NB4 (cell line): ENCODE measurements at places on chromosomes 1 and 21.
A peak's percentile ranks its signal among the peaks of the same experiment; 100 is the strongest.

DNA sequence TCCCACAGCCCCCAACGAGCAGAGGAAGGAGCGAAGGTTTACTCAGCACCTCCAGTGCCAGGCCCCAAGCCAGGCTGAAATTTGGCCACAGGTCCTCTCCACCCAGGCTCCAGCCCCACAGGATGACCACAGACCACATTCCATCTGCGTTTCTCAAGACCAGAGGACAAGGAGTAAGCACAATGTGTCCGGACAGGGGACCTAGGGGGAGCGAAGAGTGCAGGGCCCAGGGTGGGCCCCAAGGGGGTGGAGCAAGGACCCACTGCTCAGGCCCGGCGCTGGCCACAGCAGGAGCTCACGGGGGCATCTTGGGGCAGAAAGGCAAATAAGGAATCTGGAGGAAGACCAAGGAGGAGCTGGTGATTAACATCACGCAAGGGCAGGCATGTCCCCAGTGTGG is 100.5 kb downstream of the NPHP4 start:
- DNase-seq = no peak

GRCh38 chr1:21590126-21590880 is 78.9 kb downstream of the RAP1GAP start:
- no peak for DNase-seq

DNA sequence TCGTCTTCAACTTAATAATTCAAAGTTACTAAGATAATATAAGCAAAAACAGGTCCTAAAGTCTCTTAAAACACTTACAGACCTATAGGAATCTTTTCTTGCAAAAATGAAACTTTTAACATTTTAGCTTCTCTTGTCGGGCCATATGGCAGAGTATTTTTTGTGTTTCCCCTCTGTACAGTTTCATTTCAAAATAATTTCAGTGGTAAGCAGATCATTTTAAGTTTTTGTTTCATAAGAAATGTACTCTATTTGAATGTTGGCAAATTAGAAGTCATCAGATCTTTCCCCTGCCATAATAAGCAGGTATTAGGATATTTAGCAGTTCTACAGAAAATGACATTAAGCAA is 37.9 kb downstream of the RGL1 start:
- no peak for DNase-seq

GRCh38 chr1:61642475-61643232 is 82.3 kb downstream of the TM2D1 start:
- DNase-seq = no peak

- no peak for DNase-seq
These were observed 488.6 kb downstream of the MRPL39 start for GRCh38 chr21:25118648-25119047.

GRCh38 chr1:109493805-109494539 is at the start of gene CYB561D1:
TSS of gene CYB561D1 (plus strand) at chr1:109494094. CDS start at chr1:109494140, 46 bp downstream.
- DNase-seq = peak; percentile 88

DNA sequence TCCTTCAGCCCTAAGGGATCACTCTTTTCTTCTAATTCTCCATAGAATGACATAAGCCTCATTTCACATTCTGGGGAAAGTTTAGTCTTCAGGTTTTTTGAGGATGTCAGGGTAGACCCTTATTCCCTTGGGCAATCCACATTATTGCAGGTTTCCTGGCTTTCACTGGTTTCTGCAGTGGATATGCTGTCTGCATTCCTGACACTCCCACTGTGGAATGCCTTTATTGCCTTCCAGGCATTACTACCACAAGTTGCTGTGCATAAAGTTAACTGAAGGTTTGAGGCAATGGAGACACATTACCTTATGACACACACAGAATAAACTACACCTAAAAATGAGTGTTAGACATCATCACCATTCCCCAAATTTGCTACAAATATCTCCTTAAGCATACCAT is 12.7 kb downstream of the FASLG start:
- no peak for DNase-seq

- no peak for DNase-seq
These were observed 82.9 kb upstream of the SSX2IP start for GRCh38 chr1:84773195-84773594.

GRCh38 chr1:244634546-244634945 is 18.4 kb upstream of the DESI2 start:
- DNase-seq = no peak

GRCh38 chr1:199811163-199811562 is 216.3 kb upstream of the NR5A2 start:
- DNase-seq = peak; percentile 10

DNA sequence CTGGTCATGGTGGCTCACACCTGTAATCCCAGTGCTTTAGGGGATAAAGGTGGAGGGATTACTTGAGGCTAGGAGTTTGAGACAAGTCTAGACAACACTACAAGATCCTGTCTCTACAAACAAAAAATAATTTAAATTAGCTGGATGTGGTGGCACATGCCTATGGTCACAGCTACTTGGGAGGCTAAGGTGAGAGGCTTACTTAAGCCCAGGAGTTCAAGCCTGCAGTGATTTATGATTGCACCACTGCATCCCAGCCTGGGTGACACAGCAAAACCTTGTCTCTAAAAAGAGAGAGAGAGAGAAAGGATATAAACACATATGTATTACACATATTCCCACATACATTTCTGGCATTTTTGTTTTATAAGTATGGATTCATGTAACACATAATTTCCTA is 325.2 kb downstream of the DUSP10 start:
- no peak for DNase-seq

GRCh38 chr1:230964896-230965295 is 13.8 kb downstream of the TTC13 start:
- DNase-seq = no peak

DNA sequence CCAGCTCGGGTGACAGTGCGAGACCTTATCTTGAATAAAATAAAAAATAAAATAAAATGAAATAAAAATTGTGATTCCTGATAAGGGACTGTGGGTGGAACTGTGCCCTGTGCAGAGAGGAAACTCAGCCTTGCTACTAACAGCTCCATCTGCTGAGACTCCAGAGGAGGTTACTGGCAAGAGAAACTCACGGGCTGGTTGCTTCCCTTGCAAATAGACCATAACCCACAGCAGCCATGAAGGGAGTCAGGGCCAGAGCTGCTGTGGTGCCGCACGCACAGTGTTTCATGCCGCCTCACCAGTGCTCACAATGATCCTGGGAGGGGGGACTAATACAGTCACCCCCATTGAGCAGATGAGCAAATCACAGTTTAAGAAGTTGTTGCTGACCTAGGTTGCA is 13.7 kb downstream of the ZBTB17 start:
- DNase-seq = no peak

GRCh38 chr1:61782771-61783170 is 40.5 kb downstream of the PATJ start:
- no peak for DNase-seq

DNA sequence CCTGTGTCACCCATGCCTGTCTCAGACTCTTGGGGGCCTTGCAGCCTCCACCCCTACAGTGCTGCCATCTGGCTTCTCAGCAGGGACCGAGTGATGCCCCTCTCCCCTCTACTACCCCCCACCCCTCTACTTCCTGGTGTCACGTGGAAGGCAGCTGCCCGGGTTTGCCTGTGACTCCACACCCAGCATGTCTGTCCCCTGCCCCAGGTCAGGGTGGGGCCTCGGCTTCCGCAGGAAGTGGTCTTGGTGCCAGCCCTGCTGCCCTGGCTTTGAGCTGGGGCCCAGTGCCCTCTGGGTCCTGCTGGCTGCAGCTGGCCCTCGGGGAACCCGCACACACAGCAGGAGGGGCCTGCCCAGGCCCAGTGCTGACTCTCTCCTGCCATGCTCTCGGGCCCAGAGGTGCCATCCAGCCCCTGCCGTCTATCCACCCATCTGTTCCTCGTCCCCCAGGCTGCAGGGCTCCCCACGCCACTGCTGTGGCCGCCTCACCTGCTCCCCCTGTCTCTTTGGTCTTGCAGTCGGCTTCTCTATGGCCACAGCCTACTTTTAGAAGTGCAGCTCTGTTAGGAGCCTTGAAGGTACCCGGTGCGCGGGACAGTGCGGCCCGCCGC is 24.0 kb downstream of the PLCH2 start:
- DNase-seq = no peak

DNA sequence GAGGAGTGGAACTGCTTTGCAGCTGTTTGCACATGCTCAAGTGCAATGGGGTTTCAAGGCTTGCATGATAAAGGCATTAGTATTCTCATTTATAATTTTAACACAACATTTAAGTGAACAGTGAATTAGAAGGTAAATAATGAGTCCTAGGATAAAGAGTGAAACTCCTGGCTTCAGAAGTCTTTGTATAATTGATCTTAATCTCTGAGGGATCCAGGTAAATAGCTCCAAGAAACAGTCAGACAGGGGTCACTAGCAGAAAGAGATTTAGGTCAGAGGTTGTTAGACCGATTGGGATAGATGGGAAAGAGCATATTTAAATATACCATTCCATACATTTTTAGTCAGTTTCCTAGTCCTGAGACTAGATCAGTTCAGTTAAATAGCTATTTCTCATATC is 14.1 kb upstream of the THEM4 start:
- no peak for DNase-seq

GRCh38 chr1:162070825-162071224 is 1.3 kb downstream of the NOS1AP start:
- no peak for DNase-seq

GRCh38 chr1:37471345-37472231 is 2.8 kb upstream of the ZC3H12A start:
- DNase-seq = peak; percentile 82

- DNase-seq = no peak
These were observed 38.3 kb downstream of the IFI44 start for GRCh38 chr1:78687914-78688313.

- DNase-seq = no peak
These were observed 7.6 kb downstream of the SIM2 start for GRCh38 chr21:36706482-36706852.

DNA sequence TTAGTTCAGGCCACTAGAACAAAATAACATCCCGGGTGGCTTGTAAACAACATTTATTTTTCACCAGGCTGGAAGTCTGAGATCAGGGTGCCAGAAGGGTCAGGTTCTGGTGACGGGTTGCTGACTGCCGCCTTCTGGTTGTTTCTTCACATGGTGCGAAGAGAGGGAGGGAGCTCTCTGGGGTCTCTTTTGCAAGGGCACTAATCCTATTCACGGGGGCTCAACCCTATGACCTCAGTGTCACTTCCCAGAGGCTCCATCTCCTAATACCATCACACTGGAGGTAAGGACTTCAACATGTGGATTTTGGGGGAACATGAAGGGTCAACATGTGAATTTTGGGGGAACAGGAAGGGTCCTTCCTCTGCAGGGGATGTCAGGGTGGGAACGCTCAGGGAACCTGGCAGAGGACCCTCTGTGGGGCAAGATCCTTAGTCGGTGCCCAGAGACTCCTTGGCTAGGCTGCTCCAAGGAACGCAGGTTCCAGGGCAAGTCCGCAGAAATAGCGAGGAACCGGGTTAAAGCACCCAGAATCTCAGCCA is 8.7 kb upstream of the C2CD2 start:
- DNase-seq = no peak

GRCh38 chr1:169694304-169695075 is 16.9 kb downstream of the SELL start:
- DNase-seq = no peak

- no peak for DNase-seq
These were observed 52.0 kb upstream of the TMPRSS2 start for GRCh38 chr21:41559658-41560631.
